ENCODE measurements at places on chromosomes 5 and 9.

DNA sequence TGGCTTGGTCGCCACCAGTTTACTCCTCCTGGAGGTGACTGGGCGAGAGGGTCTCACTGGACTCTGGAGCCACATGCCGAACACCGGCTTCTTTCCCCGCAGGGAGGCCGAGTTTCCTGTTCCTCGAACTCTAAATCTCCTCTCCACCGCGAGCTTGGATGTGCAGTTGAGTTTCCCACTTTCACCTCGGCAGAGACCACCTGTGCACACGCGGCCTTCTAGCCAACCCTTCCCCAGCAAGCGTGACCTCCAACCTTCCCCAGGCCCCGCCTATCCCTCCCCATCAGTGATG, 380.1 kb downstream of the IRX2 start:
- DNase-seq: no peak

- no peak for DNase-seq
These were observed 66.1 kb downstream of the PAPPA start for GRCh38 chr9:116219686-116220085.

- DNase-seq: no peak
These were observed 51.1 kb downstream of the KLF4 start for GRCh38 chr9:107438211-107439031.

GRCh38 chr9:81724242-81724889, 35.0 kb upstream of the TLE1 start:
- DNase-seq: no peak

DNA sequence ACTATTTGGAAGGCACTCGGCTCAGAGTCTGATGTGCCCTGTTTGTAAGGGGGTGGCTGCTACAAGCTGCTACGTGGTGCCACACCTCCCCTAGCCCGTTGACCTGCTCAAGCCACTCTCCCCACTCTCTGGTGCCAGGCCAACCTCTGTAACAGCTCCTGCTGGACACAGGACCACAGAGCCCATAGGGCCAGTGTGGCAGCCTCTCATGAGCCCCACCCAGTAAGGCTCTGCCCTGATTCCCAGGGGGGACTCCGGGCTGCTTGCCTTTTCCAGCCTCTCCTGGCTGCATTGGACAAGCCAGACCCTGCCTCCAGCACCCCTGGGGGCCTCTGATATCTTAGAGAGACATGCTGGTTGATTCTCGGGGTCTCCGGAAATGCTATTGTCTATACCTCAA, 53.3 kb upstream of the ANGPTL2 start:
- DNase-seq: peak; percentile 70

- DNase-seq: no peak
These were observed 113.3 kb upstream of the RAI14 start for GRCh38 chr5:34542818-34543217.

DNA sequence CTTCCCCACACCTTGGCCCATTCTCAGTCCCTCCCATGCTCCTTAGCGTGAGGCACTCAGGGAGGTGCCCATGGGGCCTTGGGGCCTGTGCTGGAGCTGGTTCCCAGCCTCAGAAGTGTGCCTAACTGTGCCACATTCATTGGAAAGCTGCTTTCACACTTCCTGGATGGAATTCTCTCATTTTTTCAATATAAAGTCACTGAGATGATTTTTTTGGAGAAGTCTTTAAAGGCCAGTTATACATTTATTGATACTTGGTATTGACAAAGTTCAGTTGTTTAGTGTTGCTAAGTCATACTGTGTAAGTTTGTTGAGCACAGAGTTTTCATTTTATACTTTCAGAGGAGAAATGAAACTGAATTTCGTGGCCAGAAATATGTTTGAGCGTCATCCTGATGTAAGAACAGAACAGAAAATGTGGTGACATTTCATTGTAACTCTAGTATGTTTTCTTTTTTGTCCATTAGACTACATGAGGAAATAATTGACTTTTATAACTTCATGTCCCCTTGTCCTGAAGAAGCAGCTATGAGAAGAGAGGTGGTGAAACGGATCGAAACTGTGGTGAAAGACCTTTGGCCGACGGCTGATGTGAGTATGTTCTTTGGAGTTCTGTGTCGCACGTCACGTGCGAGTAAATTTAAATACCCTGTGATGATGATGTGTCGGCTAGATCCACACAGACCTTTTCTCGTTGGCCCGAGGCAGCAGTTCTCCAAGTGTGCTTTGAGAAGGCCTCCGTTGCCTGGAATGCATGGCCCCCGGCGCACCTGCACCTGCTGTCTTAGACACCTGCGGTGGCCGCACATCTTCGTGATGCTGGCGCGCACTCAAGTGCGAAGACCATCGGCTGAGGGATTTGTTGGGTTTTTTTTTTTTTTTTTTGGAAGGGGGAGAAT, 24.1 kb downstream of the TENT4A start:
- DNase-seq: no peak

- no peak for DNase-seq
These were observed 70.9 kb downstream of the GAPVD1 start for GRCh38 chr9:125332527-125332926.

DNA sequence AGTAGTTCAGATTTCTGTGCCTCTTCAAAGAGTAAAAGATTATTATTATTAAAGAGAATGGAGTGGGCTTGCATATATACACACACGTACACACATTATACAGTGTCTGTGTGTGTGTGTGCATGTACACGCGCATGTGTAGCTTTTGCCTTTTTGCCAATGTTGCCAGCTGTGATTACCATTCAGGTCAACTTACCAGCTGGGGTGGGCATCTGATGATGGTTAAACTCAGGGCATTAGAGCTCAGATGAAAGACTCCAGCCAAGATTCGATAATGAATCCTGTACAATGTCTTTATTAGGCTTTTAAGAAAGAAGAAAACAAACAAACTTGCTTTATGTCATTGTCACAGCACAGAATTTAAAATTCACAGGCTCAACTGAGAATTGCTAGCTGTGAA, 296.5 kb upstream of the DMAC1 start:
- DNase-seq: no peak

GRCh38 chr5:178186427-178186826, 744 bp downstream of the GMCL2 start:
- no peak for DNase-seq

- DNase-seq: no peak
These were observed 771.1 kb downstream of the NR2F1-AS1 start for GRCh38 chr5:92809855-92810465.

Measured in aorta (tissue), 5 donors.